ENCODE measurements at places on chromosomes 4 and X.

DNA sequence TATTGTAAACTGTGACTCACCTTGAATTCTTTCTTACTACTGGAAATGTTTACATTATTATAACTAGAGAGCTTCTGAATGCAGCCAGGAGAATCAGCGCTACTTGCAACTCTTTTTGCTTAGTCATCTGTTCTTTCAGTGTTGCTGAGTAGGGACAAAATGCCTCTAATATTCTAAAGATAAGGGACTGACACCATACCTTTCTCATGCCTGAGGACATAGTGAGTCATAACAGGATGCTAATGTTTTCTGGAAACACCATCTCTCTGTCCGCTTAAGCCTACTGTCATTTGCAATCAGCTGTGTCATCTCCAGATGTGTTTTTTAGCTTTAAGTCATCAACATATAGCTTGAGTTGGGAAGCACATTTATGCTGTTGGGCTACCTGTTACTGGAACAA is 108.3 kb downstream of the QRFPR start:
- DNase-seq, result no peak

DNA sequence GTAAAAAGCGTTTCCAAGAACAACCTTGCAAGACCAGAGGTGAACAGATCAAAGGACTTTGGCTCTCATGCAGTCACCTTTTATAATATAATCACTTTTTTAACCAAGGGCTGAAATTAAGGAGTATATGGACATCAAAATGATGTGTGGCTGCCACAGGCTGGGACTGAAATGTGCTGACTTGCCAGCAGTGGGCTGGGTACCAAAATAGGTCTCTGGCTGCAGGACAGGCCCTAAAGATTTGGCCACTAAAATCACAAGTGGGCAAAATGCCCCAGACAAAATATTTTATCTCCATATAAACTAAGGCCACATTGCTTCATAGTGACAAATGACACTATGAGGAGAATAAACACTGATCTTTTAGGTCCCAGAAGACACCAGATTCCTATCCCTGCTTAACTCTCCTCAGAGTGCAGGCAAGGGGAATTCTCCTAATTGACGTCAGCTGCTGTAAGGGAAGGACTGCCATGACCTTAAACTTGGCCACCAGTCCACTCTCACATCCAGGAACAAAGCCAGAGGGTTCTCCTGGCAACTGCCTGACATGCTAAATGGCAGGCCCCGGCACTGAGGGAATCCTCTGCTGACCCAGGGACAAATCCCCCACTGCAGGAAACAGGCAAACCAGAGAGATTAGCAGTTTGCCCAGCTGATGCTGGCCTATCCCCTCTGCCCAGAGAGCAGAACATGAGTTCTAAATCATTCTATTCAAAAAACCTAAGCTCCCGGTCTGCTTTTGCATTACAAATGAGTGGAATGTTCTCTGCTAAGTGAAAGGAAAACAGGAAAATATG is 155.8 kb downstream of the PPP3CA start:
- no peak for DNase-seq

DNA sequence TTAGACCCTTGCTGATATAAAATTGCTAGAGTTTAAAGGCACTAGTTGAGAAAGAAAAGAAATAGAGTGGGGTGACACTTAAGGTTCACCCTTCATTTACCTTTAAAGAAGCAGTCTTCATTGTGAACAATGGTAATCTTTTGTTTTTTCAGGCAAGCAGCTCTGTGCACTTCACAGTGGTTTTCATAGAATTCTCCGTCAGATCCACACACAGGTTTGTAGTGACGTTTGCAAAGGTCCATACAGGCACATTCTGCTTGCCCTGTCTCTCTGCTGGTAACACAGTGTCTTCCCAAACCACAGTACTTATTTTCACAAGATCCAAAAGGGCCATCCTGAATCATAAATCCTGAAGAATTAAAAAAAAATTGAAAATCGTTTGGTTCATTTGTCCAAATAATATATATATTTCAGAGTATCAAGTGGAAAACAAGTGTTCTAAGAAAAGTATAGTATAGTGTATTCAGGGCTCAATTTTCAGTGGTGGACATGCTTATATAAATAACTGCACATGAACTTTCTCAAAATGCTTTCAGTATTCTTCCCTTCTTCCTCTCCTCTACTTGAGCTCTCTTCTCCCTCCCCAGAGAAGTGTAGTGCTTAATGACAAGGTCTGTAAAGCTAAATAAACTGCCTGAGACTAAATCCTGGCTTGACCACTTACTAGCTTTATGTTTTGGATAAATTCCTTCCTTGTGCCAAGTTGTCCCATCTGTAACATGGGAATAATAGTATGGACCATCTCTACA is 243.3 kb downstream of the FSTL5 start:
- DNase-seq, result no peak

DNA sequence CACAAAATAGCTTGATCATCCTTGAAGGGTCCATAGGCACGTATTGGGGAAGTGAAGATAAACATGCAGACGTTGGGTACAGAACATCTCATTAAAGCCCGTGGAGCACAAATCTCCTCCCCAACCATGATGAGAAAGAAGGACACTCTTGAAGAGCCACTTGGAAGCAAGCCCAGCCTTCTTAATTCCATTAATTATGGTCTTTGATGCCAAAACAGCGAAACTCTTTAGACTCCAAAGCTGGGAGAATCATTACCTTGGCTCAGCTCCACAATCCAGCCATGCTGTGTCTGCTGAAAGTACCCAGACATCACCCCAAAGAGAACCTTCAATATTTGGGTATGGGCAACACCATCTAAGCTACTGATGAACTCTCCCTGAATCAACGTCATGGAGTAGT is 169.0 kb upstream of the MBNL3 start:
- DNase-seq, result no peak

DNA sequence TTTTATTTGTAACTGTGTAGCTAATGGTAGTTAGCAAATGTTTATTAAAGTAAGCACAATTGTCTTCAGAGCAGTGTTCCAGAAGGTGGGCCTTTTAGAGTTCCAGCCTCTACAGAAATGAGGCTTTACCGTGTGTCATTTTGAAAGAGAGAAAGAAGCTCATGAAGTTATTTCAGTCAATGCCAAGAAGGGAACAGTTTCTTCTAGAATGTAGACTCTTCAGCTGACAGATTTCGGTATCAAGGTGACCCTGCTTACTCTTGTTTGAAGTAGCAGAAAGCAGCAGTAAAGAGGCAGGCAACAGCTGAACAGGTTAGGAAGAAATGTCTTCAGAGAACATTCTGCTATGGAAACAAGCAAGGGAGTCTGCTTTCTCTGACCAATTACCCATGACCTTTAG is 93.6 kb downstream of the TASL start:
- no peak for DNase-seq

DNA sequence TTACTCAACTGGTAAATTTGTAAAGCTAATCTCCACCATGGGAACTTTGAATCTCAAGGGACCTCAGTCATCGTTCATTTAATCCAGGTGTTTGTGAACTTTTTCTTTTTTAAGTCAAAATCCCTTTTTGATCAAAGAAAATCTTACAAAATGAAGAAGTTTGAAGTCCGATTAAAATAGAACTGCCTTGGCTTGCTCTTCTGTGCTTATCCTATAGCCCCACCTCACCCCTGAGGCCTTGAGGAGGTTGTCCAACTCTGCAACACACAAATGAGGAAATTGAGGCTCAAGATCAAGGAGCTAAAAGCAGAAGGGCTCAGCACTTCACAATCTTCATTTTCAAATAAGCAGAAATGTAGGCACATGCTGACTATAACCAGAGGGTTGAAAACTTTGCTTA is 240.3 kb upstream of the SFRP2 start:
- DNase-seq, result no peak

DNA sequence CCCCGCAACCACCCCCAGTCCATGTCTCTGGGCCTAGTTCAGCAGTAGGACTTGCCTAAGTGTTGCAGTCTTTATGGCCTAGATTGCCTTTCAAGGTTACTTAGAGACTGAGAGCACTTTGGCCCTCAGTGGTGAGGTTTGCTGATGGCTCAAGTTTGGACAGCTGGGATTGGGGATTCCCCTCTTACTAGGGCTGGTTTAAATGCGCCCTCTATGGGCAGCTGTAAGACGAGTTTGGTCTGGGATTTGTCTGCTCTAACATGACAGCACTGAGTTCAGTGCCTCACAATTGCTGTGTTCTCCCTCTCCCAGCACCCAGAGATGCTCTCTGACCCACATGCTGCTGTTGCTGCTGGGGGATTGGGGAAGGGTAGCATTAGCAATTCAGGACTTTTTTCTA is 23.1 kb downstream of the DACH2 start:
- DNase-seq, result no peak

- no peak for DNase-seq
Measured at GRCh38 chr4:128249787-128250668, 37.6 kb downstream of the PGRMC2 start.

GRCh38 chr4:78510108-78510507 is 41.5 kb upstream of the ANXA3 start:
- DNase-seq, result no peak

DNA sequence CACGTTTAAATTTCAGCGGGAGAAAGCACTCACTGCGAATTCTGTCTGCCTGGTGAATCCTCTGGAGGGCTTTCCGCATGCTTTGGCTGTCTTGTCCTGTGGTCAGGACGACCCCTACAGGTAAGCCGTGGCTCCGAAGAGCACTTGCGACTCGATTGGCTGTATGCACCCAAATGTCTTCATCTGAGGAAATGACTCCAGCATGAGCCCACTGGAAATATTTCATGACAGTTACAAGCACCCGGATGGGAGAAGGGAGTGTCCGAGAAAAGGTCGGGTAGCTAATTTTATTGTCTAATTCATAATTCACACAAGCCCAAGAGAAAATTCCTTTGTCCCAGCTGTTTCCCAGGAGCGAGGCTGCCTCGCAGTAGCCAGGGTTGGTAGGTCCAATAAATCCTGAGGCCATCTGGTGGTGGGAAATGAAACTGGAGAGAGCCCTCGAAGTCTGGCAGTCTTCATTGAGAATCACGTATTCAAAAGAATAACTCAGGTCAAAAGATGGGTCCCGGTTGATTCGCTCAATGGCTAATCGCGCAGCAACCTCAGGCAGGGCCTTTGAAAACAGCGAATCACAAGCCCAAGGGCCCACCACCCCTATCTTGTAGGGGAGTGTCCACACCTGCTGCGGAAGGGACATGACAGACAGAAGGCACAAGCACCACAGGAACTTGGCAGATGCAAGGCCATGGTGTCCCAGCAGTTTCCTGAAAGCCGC is 6.6 kb downstream of the GUCY2F start:
- DNase-seq, result peak; percentile 17

- no peak for DNase-seq
Measured at GRCh38 chrX:107420571-107420970, 28.9 kb upstream of the FRMPD3 start.

DNA sequence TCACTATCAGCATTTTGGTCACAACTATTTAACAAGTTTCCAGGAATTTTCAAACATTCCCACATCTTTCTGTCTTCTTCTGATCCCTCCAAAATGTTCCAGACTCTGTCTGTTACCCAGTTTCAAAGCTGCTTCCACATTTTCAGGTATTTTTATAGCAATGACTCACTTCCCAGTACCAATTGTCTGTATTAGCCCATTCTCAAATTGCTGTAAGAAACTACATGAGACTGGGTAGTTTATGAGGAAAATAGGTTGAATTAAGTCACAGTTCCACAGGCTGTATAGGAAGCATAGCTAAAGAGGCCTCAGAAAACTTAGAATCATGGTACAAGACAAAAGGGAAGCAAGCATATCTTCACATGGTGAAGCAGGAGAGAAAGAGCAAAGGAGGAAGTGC is 475.0 kb upstream of the PCDH7 start:
- peak; percentile 42 for DNase-seq

DNA sequence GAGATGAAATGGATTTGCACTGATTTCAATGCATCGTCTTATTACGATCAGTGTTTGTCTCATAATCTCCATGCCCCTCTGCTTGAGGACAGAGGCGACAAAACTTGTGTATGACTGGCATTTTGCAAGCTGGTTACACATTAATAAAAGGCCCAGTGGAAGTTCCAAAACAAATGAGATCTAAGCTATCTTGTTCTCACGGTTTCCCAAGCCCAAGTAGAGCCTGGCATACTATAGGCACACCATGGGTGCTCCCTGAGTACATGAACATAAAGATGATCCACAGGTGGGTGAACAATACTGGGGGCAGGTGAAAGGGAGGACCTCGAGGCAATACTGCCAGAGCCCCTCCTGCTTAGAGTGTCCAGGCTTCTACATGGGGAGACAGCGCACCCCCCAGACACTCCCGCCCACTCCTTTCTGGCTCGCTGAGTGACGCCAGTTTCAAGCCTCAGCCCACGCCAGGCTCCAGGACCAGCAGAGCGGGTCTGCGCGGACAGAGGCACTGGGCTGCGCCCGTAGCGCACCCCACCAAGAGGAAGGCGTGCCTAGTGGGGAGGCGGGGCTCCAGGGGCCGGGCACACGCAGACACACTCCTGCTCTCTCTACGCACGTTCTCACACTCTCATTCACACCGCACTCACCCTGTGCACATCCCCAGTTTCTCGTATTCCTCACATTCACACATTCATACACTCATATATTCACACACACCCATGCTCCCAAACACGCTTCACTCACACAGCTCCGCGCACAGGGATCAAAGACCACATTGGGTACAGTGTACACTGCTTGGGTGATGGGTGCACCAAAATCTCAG is 8.9 kb upstream of the GSX2 start:
- no peak for DNase-seq

DNA sequence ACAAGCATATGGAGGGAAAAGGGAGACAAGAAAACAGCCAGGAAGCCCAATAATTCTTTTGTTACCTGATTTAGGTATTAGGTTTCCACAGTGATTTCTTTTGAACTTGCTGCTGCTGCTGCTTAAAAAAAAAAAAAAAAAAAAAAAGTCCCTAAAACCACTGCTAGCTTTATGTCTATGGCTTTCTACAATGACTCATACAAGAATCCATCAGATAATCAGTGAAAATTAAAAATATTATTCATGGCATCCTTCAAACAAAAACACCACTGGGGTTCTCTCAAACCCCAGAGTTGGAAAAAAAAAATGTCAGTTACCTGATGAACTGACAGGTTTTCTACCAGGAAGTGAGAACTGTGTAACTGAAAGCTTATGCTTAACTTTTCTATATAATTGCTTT is 14.3 kb downstream of the EPHA5 start:
- DNase-seq, result no peak

GRCh38 chr4:87056881-87057280 is 122.1 kb downstream of the AFF1 start:
- no peak for DNase-seq

DNA sequence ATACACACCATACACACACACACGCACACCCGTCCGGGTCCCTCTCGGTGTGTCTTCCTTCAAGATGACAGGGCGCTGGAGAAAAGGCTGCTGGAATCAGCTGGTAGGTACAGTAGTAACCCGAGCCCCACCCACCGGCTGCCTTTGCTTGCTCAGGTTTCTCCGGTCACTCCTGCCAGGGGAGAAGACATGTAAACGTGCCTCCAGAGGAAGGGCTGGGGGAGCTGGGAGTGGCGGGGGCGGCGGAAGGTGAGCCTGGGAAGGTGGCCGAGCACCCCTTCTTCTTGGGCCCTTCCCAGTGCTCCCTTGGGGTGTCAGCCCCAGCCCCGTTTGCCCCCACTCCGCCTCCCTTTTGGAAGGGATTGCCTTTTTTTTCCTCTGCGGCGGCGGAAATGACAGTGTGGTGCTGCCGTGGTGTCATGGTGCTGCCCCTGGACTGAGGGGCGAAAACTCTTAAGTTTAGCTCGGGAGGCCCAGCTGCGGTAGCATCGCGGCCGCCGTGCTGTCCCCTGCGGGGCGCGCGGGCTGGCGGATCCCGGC is at the start of gene MID2:
TSS of gene MID2 (plus strand) at position 169 of the 540 bp plus-strand sequence. CDS start 561 bp downstream, outside the sequence.
- no peak for DNase-seq

Measured in MV-4-11 (cell line).